Activated T-cell treated with anti-CD3 and anti-CD28 coated beads, Interleukin-2, amount 50 U/mL, for 4 hours (primary cell): ENCODE measurements at places on chromosomes 2 and 18. TPM values are rescaled to one million over a fixed set of nuclear protein-coding genes. Genes with fewer than 3 reads are reported as not detected.

Gene SLC9A4
- total RNA-seq: not detected

Gene M1AP
- total RNA-seq: not detected

Gene PRKAG3
- total RNA-seq: not detected

DNA sequence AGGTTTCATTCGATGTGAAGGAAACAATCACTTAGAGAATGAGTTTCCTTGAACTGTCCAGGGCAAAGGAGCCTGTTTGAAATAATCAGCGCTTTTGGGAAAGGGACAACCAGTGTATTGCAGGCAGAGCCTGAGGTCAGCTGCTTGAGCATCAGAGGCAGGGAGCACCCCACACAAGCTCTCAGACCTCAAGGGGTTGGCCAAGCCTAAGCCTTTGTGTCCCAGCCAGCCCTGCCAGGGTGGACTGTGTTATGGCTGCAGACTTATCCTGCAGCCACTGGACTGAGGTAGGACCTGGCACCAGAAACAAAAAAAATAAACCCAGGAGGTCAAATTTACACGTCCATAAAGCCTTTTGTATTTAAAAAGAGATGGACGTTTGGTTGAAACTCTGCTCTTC lies 228.3 kb downstream of the SEPTIN10 start:
- DNase-seq: no peak

DNA sequence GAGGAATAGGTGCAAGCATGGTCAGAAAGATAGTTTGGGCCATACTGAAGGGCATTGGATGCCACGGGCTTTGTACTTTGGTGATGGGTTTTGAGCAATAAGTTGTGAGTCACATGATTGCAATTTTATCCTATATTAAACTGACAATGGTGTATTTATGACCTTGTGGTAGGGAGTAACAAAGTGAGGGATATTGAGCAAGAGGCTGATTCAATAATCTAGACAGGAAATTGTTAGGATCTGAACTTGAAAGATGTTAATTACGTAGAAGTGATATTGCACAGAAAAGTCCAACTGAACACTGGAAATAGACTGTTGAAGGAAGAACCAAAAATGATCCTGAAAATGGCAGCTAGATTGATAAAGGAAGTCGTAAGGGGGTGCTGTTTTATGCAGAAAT lies 46.6 kb upstream of the TCF4 start:
- no peak for DNase-seq

- DNase-seq: no peak
Observed at GRCh38 chr2:145221032-145221431, 701.1 kb upstream of the ZEB2 start.

DNA sequence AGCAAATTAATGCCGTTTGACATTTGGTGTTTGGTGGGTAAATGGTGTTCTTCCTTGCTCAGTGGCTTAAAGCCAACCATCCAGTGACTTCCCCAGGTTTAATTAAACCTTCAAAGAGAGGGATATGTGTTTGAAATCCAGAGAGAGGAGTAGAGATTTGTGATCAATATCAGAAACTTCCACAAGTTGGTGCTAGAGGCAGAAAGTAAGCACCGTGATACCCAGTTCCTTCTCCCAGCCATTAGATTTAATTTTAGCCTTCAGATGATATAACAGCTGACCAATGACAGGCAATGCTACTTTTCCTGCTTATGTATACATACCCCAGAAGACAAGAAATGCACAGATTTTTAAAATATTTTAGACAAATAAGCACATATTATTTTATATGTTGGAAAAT lies 398.5 kb downstream of the CDH2 start:
- DNase-seq: no peak

DNA sequence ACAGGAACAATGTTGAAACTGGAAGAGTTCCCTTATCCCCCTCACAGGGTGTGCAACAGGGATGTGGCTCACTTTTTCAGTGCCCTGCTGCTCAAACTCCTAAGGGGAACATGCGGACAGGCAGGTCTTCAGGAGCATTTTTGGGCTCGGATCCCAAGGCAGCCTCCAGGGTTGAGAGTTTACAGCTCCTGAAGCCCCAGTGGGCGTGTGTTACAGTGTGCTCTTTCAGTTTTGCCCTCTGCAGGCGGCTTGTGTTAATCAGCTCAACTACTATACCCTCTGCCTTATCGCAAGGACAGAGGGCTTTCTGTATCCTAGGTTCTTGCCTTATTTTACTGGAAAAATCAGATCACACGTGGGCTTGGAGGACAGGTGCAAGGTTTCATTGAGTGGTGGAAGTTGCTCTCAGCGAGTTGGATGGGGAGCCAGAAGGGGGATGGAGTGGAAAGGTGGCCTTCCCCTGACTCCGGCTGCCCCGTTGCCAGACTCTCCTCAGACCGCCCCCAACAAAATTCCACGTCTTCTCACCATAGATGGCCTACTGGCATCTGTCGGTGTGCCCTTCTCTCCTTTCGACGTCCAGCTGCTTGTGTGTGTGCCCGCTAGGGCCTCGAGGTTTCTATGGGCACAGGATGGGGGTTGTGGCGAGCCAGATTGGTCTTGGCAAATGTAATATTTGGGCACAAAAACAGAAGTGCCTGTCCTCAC lies 541.9 kb downstream of the TMX3 start:
- DNase-seq: no peak

DNA sequence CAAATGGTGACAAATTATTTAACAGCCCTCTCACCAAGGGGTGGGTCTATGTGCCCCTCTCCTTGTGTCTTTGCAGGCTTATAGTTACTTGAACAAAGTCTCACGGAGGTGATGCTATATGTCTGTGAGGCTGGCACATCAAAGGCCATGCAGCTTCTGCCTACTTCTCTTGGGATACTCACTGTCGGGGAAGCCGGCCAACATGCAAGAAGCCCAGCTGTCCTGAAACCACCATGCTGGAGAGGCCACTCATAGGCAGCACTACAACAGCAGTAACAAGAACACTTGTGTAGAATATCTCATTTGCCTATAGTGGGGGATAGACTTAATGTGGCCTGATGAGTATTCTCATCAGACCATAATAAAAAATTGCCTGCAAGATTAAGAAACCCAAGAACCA lies 233.7 kb upstream of the NCKAP5 start:
- DNase-seq: no peak

DNA sequence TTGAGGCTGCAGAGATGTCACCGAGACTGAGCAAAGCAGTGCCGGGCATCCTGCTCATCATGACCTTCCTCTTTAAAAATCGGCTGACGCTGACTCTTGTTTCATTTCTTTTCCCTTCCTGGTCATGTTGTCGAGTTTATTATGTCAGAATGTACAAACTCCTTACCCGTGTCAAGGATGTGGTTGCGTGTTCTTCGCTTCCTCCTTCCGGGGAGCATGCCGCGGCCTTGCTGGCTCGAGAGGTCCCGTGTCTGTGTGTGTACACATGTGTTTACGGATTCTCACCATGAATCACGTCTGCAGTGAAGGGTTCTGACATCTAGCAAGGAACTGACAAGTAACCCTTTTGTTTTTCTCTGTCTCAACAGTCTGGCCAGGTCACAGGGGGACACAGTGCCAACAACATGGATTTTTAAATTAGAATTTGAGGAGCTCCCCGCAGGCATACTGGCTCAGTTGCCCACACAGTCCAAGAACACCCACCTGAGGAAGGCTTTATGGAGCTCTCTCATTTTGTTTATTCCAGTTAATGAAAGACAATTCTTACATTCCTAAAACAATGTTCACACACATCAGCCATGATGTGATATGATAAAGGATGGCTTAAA lies 60.2 kb downstream of the MYT1L start:
- no peak for DNase-seq

DNA sequence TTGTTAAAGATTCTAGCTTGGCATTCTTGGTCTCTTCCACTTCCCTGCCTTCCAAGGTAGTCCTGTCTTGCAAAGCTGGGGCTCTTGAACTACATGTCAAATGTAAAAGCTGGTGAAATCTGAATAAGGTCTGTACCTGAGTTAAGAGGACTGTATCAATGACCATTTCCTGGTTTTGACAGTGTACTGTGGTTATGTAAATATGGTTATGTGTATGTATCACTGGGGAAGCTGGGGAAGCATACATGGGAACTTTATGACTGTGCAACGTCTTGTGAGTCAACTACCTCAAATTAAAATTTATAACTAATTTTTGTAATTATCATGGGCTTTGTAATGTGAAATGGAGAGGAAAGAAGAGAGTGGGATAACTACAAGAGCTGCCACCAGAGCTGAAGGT lies 81.7 kb downstream of the COL4A4 start:
- no peak for DNase-seq

GRCh38 chr2:74927621-74928020 lies 30.8 kb upstream of the POLE4 start:
- no peak for DNase-seq

GRCh38 chr2:45882707-45883602 lies 231.5 kb downstream of the PRKCE start:
- no peak for DNase-seq

GRCh38 chr2:58769864-58770234 lies 528.7 kb upstream of the FANCL start:
- DNase-seq: no peak

DNA sequence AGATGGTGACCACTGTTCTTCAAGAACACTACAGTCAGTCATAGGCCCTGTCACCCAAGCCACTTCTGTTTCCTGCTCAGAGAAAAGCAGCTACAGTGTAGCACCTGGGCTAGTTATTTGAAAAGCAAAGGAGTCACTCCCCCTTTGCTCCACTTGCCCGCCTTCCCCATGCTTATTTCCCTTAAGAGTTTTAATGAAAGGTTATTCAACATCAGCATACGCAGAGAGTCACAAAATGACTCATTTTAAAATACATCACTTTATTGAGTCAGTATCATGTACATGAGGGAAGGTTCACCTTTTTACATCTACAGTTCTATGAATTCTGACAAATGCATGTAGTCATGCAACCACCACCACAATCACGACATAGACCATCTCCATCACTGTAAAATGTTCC lies 71.3 kb downstream of the TNFRSF11A start:
- DNase-seq: no peak
